Dermis blood vessel endothelial cell (primary cell): ENCODE measurements at places on chromosomes 7 and 10.

GRCh38 chr7:106827626-106828025 lies 37.5 kb upstream of the PIK3CG start:
- DNase-seq, result no peak

DNA sequence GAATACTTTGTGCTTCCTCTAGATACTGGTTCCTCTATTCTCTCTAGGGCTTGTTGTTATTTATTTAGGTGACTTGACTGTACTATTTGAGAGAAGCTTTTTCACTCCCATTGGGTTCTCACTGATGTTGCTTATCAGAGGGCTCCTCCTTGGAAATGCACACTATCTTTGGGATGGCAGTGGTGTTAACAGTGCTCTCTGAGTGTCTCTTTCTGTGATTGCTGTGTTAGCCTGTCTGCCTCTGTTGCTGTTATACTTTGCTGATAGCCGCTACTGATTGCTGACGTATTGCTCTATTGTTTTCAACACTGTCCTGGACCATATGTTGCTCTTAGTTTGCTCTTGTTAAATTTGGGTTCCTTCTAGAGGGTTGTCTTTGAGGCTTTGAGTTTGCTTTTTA lies 34.7 kb downstream of the ZNF33A start:
- DNase-seq, result no peak

DNA sequence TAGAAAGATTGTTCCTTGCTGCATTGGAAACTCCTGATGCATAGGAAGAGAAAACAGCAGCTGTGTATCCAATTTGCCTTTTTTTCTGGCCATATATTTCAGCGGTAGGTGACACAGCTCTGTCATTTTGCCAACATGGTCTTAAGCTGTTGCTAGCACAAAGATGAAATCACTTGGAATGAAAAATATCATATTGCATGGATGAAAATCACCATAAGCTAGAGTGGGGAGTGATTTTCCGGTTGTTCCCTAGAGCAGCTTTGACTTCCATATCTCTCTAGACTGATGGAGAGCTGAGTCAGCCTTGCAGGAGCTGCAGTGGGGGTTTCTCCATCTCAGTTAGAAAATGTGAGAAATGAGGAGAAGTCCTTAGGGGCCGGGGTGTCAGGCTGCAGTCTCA lies 38.3 kb upstream of the BTBD16 start:
- DNase-seq, result no peak

GRCh38 chr10:78551184-78552005 lies 517.4 kb upstream of the ZMIZ1 start:
- DNase-seq, result no peak

GRCh38 chr7:133887459-133887858 lies 239.7 kb upstream of the LRGUK start:
- peak; percentile 42 for DNase-seq

DNA sequence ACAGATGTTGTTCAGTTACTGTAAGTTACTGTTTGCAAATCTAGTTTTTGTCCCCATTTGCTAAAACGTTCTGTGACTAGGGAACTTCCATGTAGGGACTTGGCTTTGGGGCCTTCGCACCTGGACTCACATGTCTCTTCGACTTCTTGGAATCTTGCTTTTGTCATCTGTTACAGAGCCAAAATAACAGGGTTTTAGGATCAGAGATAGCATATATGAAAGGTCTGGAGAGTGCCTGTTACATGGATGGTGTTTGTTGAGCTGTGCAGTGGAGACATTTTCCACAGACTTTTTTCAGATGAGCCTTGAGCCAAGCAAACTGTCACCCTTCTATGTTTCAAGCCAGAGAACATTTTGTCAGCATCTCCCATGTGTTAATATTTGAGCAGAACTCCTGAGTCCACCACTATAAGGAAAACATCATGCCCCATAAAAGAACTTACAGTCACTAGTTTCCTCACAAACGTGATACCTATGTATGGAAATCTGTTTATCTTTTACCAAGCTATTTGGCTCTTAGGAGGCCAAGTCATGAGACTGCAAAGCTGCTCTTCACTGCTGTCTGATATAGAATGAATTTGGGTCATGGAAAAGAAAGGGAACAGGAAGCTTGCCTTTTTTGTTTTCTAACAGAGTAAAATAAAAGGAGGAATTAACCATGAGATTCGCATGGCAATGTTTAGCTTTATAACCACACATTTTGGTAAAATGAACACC lies 818.6 kb upstream of the IGFBP3 start:
- no peak for DNase-seq

- DNase-seq, result peak; percentile 75
These were observed 17.6 kb downstream of the ZDHHC16 start for GRCh38 chr10:97463363-97464132.
